GM12892 (cell line): ENCODE measurements at places on chromosomes 1 and 21.

- DNase-seq = no peak
These were observed 270.3 kb downstream of the RGS7 start for GRCh38 chr1:241086686-241087085.

- peak; percentile 59 for DNase-seq
These were observed 862 bp downstream of the GSTM3 start for GRCh38 chr1:109739738-109740614.

- DNase-seq = no peak
These were observed 107.0 kb downstream of the KIF26B start for GRCh38 chr1:245261786-245262185.

GRCh38 chr1:16922466-16922865 lies 735 bp downstream of the CROCC start:
- DNase-seq = no peak

GRCh38 chr1:47623557-47623940 lies 185.7 kb downstream of the FOXD2 start:
- DNase-seq = no peak

DNA sequence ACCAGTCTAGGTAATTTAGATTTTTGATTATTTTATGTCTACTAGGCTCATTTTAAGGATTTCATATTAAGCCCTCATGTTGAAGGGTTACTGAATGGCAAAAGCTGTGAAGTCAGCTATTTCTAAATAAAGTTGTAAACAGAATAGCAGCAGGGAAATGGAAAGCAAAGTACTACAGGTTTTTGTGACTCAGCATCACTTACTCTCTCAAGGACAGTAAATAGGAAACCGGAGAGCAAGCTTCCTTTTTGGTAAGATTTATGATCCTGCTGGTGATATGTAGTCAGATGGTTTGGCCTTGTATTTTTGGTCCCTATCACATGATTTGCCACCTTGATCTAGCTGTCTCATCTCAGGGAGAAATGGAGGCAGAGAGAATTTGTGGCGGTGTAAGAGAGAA lies 226.0 kb downstream of the RPS6KC1 start:
- no peak for DNase-seq

DNA sequence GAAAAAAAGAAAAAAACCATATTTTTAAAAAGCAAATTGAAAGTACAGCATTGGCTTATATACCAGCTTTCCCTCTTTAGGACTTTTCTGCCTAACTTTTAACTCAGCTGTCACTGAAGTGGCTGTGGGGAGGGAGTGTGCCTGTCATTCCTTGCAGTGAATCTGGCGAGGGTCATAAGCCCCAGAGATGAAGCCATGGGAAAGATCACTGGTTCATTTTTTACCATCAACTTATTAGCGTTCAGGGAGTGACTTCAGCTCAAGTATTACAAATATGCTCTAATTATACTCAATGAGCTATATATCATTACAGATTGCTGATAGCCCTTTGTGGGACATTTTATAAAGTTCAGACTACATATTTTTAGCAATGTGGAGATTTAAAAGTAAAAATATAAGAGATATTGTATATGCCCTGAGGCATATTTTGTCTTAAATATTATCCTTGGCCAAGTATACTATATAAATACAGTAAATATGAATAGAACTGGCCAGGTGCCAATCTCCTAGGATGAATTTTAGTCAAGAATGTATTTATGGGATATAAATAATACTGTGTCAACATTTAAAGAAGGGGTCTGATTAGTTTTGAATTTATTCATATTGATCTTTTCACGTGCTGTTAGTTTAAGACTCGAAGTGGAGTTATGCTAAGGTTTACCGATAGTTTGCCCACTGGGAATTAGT lies 4.4 kb downstream of the TGFB2 start:
- DNase-seq = no peak

DNA sequence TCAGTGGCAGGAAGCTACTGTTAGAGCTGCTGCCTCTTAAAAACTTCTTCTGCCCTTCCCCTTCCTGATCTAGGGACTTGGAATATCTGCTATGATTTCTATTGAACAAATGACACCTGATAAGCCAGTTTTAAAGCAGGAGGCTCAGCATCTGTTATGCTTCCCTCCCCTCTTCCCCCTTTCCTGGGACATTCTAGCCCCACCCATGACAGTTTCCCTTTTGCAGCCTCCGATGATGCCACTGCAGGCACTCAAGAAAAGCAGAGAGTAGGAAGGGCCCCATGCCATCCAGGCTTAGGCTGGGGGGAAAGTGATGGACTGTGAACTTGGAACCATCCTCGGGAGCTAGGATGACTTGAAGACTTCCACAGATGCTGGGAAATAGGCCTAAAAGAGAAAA lies 15.1 kb upstream of the EPB41 start:
- no peak for DNase-seq
